Astrocyte (in vitro differentiated cells and primary cell): ENCODE measurements at places on chromosomes 2 and 18. TPM values are rescaled to one million over a fixed set of nuclear protein-coding genes. Genes with fewer than 3 reads are reported as not detected.

Gene ALPP
- total RNA-seq = 0.32 TPM in 1 of 2 replicates, not detected in the other

Gene PSTPIP2
- total RNA-seq = 7.2 and 9.1 TPM in 2 replicates

Gene ANKRD53
- total RNA-seq = 0.94 and 1.1 TPM in 2 replicates

Gene TCF23
- not detected in 2 replicates for total RNA-seq

GRCh38 chr2:110743600-110743999 lies 11.2 kb downstream of the ACOXL start:
- no peak for DNase-seq

DNA sequence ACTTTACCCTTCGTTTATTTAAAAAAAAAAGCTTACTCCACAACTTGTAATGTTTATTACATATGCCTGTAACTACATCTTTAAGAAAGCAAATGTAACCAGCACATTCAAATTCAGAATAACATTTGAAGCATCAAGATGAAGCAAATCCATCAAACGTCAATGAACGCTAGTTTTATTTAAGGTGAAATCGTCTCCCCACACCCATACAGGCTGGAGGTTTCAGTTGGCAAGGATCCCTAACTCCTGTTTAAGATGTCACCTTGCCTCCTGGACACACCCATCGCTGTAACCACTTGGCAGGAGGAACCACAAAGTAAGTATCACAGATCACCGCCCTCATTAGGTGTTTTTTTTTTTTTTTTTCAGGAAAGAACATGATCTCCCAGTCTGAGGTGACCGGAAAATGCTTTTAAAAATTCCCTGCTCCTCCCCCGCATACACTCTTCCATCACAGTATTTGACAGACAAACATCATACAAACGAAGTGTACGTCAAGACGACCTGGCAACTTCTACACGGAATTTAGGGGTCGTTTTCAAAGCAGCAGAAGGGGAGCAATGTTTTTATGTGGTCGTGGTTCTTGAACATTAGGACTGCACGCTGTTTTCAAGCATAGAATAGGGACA lies 19.7 kb upstream of the STPG4 start:
- peak; percentile 68 for DNase-seq

DNA sequence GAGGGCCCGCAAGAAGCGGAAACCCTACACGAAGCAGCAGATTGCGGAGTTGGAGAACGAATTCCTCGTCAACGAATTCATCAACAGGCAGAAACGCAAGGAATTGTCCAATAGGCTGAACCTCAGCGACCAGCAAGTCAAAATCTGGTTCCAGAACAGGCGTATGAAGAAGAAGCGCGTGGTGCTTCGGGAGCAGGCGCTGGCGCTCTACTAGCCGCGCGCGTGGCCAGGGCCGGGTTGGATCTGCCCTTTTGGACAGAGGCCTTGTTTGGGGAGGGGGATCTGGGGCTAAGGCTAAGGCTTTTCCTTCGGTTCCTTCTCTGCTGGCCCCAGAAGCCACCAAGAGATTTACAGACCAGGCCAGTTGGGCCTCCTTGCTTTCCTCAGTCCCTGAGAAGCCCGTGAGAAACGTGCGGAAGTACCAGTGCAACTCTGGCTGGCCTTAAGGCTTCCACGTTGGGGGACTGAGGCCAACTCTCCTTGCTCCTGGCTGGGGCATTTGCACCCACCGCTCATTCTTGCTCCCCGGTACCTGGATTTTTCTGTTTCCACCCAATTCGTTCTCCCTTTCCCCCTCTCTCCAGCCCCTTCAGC lies 1.0 kb downstream of the HOXD12 start:
- DNase-seq = no peak

DNA sequence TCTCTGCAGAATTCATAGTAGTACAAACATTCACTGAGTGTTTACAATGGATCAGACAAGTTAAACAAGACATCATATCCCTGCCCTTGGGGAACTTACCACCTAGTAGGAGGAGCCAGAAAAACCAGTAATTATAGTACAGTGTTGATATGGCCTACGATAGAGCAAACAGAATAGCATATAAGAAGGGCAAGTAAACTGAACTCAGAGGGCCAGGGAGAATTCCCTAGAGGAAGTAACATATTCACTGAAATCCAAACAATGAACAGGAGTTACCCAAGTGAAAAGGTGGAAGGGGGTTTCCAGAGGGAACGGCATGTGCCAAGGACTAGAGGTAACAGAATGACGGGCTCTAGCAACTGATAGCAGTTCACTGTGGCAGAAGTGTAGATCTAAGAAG lies 34.1 kb downstream of the NHEJ1 start:
- DNase-seq = no peak

DNA sequence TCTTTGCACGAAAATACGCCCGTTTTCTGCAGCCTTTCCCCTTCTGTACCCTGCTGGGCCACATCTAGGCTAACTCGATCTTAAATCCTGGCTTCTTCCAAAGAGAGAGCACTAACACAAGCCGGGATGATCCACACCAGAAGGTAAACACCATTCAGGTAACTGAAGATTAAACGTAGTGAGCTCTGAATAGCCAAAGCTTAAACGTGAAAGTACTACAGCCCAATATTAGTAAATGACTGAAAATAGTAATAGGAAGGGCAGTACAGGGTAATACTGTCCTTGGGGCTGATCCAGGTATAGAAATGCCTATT lies 422 bp upstream of the MRPL53 start:
- no peak for DNase-seq

DNA sequence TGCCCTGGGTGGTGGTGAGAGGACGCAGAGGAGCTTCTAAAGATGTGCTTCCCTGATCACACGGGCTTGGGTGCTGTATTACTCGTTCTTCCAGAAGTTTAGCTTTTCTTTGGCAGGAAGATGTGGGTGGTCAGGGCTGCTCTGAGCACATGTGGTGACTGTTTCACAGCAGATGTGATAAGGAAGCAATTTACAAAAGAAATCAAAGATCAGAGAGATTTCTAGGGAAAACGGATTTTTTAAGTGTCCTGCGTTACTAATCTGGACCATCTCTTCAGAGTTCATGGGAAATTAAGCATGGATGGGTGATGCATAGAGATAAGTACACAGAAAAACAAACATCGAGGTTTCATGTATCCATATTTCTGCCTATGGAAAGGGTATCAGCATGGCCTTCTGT lies 99.4 kb downstream of the WDSUB1 start:
- DNase-seq = peak; percentile 76

DNA sequence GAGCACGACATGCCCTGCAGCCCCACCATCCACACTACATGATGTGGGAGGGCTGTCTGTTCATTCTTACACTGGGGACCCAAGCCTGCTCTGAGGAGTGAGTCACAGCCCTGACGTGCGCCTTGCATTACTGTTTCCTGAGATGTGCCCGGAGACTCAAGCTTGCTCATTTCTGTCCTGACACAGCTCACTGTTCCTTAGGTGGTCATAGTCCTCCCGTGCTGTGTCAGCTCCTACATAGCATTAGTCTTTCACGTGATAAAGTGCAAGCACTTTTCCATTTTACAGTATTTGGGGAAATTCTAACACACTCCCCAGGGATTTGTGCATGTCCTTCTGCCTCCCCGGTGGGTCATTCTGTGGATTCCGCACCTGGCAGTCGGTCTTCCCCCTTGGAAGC lies 46.2 kb upstream of the TRIM43B start:
- peak; percentile 86 for DNase-seq

DNA sequence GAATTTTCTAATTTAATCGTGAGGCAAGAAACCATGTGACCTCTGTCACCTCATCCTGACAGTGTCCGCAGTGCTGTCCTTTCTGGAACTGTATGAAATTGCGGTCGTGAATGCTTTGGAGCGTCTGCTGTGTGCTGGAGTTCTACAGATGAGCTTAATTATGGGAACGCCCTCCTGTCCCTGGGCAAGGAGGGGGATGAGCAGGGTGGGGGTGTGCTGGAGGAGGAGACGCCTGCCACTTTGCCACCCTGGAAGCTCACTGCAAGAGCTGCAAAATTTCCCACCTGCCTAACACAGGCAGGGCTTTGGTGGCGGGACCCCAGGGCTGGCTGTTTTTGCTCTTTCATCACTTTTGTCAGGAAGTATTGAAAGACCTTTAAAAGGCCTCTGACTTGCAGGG lies 6.5 kb downstream of the LPIN1 start:
- DNase-seq = no peak

DNA sequence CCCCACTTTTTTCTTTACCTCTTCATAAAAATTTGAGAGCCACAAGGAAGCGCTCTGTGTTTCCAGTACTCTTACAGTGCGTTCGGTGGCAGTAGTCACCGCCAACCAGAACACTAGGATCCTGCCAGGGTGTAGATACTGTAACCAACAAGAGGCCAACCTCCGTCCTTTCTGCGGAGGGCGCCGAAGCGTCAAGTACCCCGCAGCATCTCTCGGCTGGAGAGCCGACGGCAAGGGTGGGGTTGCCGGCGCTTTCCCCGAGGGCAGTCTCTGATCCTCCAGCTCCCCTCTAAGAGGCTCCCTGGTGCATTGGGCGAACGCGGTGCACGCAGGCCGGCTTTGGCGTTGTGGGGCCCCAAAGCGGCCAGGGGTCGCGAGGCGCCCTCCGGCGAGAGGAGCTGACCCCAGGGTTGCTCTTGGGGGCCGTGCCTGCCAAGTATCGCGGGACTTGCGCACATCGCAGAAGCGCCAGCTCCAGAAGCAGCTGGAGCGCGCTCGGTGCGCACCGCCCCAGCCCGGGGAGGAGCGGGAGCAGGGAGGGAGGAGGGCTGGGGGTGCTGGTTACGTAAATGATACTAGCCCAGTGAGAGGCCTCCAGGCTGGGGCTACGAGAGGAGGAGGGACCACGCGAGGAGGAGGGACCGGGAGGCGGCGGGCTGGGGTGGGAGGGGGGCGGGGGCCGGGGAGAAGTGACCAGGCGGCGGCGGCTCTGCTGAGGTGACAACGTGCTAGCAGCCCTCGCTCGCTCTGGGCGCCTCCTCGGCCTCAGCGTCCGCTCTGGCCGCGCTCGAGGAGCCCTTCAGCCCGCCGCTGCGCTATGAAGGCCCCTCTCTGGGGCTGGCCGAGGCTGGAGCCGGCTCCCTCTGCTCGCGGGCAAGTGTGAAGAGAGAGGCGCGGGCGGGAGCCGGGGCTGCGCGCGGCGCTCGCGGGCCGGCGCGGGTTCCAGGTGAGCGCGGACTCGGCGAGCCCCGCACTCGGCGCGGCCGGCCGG lies at the start of gene GALNT13:
Gene GALNT13 (plus strand): TSS at position 692 of the 991 bp plus-strand sequence.
- peak; percentile 33 for DNase-seq

DNA sequence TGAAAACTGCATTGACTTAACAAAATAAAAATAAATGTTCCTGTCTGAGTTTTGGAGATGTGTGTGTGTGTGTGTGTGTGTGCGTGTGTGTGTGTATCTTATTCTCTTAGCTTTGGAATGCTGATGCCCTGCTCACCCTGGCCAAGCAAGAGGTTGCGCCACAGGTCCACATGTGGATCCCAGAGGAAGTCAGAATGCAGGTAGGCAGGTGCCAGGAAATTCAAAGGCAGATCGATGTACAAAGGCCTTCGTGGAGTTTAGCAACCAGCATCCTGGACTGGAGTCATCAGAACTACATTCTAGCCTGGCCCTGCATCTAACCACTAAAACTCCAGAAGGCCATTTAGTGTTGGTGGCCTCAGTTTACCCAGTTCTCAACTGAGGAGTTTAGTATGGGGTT lies 12.4 kb downstream of the G6PC2 start:
- DNase-seq = no peak

DNA sequence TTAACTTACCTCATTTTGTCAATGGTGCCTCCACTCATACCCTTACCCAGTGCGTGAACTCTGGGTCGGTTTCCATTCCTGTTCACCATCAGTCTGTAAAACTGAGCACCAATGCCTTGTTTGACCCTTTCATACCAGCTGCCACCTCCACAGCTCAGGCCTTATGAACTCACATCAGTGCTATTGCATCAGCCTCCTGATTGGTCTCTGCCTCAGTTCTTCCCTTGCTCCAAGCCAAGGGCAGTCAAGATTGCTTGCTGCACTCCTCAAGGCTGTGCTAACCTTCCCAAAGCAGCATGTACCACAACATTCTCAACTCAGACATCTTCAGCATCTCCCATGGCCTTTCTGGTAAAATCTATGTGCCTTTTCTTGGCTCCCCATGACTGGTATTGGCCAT lies 9.3 kb downstream of the CD28 start:
- no peak for DNase-seq

DNA sequence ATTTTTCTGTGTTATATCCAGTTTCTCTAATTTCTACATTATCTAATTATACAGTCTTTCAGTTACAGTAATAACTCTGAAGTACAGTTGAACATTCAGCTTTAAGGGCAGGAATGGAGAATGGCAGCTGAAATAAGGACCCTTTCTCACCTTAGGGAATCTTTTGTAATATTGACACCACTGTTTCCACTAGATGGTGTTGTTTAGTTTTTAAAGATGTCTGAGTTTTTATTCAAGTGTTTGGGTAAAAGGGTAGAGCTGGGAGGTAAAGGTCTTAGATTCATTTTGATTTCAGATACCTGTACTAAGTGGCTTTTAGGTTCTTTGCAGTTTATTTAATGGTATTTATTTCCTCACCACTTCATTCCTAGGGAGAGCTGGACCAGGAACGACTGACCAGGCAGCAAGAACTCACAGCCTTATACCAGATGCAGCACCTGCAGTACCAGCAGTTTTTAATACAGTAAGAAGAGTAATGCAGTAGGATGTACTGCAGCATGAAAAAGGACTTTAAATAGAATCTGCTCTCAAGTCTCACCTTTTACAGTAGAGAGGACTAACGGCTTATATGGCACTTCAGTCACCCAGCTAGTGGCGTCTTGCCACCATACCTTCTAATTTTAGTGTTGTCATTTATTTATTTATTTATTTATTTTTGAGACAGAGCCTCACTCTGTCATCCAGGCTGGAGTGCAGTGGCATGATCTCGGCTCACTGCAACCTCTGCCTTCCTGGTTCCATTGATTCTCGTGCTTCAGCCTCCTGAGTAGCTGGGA lies 33.2 kb upstream of the KCNJ13 start:
- no peak for DNase-seq

DNA sequence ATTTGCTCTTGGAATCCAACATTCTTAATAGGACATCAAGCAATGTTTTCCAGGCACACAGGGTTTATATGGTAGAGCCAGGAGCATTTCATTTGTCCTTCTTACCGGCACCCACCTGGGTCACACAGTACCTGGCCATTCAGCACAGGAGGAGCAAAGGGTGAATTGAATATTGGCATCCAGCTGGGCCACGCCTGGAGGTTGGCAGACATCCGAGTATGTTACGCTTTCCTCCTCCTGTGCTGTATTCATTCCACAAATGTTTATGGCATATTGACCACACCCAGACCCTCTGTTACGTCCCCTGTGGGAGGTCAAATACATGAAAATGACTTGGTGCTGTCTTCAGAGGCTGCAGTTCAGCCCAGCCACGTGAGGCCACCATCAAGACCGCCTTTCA lies 206.2 kb downstream of the RTP5 start:
- peak; percentile 10 for DNase-seq

- DNase-seq = peak; percentile 81
These were observed 81.9 kb downstream of the CDH2 start for GRCh38 chr18:28095041-28095440.

DNA sequence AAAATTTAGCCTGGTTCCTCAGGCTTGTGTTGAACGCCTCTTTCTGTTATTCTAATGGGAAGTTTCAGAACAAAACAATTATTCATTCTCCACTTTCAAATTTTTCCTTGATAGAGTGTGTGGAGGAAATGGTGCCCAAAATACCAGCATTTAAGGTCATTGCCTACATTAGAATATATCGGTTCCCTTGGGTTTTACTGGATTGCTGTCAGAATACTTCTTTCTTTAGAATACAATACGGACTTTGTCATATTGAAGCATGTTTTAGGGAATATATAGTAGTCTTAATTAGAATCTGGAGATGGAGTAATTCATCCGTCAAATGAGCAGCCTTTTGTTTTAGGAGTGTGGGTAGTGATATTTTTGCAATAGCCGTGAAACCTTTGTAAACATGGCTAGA lies 13.3 kb downstream of the LIMS1 start:
- DNase-seq = no peak
